ENCODE measurements at places on chromosomes 1 and 21.

GRCh38 chr1:2340086-2340917 is 51.1 kb downstream of the MORN1 start:
- no peak for DNase-seq

DNA sequence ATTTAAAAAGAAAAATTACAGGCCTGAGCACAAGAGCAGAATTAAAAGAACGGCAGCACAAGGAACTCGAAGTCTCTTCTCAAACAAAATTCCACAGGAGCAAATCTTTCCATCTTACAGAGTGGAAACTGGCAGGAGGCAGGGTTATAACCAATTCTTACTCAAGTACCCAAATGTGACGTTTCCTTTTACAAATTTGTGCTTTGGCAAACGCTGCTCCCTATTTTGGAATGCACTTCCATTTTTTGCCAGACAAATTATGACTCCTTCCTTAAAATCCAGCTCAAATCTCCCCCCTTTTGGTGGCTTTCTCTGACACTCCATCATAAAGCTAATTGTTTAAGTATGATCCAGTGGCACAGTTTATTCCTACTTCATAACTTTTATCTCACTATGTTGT is 7.8 kb downstream of the ERI3 start:
- DNase-seq, result no peak

- DNase-seq, result no peak
These were observed 18.2 kb downstream of the CENPF start for GRCh38 chr1:214621236-214621635.

- no peak for DNase-seq
These were observed 139.0 kb downstream of the GLIS1 start for GRCh38 chr1:53600001-53600400.

GRCh38 chr1:54109129-54110090 is 43.4 kb downstream of the CDCP2 start:
- no peak for DNase-seq

DNA sequence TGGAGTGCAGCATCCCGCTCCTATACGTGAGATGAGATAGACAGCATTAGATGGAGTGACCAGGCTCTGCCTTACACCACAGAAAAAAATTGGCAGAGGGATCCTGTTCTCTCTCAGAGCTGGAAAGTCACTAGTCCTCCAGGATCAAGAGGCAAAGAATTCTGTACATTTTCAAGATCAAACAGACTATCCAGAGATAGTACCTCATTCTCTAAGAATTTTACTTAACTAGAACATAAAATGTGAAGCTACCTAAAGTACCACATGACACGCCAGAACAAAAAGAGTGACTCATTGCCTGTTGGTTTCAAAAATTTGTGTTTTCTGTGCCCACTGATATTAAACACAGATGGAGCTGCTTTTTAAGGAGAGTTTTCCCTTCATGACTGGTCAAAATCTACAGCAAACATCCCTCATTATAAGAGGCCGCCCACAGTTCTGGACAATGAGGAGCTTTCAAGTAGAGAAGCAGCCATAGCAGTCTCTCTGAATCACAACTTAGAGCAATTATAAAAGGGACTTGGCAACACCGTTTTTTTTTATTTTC is 32.3 kb downstream of the CD160 start:
- no peak for DNase-seq

DNA sequence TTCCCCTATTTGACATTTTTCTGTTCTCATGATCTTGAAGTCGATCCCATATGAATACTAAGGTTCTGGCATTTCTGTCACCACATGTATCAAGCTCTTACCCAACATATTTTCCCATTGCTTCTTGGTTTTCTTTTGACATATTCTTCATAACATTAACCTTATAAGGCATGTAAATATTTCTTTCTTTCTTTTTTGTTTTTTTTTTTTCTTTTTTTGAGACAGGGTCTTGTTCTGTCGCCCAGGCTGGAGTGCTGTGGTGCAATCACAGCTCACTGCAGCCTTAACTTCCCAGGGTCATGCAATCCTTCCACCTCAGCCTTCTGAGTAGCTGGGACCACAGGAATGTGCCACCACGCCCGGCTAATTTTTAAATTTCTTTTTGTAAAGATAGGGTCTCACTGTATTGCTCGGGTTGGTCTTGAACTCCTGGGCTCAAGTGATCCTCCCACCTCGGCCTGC is 33.1 kb upstream of the ERRFI1 start:
- DNase-seq, result no peak

- DNase-seq, result no peak
These were observed 5.2 kb upstream of the ARID1A start for GRCh38 chr1:26690576-26691031.

DNA sequence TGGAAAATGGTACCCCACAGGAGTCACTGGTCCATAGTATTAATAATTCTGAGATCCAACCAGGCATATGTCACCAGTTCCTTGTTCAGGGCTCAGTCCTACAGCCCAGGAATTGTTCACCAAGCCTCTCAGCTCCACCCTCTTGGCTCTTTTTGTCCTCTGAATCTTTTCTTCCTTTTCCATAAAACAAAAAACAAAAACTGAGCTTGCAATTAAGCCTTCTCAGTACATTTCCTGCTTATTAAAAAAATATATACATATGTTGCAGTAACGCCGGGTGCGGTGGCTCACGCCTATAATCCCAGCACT is 23.4 kb upstream of the KIF1B start:
- no peak for DNase-seq

- DNase-seq, result no peak
These were observed 124.0 kb downstream of the SYT2 start for GRCh38 chr1:202586018-202586821.

GRCh38 chr21:27291006-27291405 is 324.1 kb upstream of the ADAMTS5 start:
- DNase-seq, result no peak

- no peak for DNase-seq
These were observed 276.6 kb downstream of the CHRM3 start for GRCh38 chr1:239662950-239663349.

- DNase-seq, result no peak
These were observed 13.5 kb downstream of the GORAB start for GRCh38 chr1:170545476-170545875.

DNA sequence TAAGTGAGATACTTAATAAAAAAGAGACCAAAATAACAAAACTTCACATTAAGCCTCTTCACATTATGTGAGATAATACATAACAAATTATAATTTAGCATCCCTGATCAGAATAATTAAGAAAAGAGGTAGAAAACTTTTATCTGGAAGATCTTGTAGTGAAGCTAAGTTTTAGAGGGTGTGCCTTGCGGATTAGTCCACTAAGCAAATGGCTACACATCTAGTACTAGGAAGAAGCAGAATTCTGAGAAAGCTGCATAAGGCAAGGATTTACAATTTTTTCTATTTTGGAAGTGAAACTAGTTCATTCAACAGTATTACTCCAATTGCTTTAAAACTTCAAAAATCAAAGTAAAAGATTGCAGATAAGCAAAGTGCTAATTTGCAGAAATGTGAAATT is 3.5 kb downstream of the YOD1 start:
- no peak for DNase-seq

- no peak for DNase-seq
These were observed 17.4 kb upstream of the GPR137B start for GRCh38 chr1:236124965-236125364.

GRCh38 chr21:35537604-35538003 is 488.5 kb upstream of the RUNX1 start:
- DNase-seq, result no peak

DNA sequence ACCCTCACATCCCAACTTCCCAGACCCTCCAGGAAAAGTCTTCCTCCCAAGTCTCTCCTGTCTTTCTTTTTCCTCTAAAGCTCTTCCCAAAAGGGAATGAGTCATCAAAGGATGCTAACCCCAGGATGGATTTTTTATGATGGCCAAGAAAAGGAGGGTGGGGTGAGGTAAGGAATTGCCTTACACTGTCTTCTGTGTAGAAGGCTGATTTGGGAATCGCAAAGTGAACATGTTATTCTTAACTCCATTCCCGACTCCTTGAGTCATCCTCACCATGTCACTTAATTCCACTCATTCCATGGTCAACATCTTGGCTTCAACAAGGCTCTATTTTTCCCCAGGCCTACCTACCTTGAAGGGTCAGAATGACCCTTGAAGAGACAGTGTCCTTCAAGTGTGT is 44.0 kb downstream of the TBX15 start:
- no peak for DNase-seq

DNA sequence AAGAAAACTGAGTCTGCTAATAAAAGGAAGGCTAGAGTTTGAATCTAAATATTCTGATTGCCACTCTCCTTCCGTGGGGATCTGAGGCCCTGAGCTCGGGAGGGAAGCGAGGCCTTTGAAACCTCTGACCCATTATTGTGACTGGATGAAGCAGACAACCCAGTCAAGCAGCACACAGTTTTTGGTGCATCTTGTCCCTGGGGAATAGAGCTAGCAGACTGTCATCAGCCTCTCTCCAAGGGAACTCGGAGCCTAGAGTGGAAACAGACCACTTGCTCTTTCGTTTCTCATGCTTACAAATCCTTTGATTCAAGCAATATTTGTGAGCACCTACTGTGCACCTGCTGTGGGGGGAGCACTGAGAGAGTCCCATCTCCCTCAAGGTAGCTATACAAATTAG is 133.2 kb upstream of the KLHDC7A start:
- no peak for DNase-seq

DNA sequence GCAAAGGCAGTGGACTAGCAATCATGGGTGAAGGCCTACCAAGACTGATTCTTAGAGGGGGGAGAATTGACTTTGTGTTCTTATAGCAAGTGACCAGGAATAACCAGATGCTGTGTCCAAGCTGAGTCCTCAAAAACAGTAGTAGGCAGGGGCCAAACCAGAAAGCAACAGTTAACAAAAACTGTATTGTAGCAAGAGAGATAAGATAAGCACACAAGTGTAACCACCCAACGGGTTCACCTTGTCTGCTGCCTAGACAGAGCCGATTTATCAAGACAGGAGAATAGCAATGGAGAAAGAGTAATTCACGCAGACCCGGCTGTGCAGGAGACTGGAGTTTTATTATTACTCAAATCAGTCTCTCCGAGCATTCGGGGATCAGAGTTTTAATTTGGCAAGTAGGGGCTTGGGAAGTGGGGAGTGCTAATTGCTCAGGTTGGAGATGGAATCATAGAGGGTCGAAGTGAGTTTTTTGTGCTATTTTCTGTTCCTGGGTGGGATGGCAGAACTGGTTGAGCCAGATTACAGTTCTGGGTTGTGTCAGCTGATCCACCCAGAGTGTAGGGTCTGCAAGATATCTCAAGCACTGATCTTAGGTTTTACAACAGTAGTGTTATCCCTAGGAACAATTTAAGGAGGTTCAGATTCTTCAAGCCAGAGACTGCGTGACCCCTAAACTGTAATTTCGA is 8.3 kb upstream of the CSRP1 start:
- DNase-seq, result no peak

- DNase-seq, result no peak
These were observed 30.4 kb upstream of the SLC44A5 start for GRCh38 chr1:75641325-75641724.

DNA sequence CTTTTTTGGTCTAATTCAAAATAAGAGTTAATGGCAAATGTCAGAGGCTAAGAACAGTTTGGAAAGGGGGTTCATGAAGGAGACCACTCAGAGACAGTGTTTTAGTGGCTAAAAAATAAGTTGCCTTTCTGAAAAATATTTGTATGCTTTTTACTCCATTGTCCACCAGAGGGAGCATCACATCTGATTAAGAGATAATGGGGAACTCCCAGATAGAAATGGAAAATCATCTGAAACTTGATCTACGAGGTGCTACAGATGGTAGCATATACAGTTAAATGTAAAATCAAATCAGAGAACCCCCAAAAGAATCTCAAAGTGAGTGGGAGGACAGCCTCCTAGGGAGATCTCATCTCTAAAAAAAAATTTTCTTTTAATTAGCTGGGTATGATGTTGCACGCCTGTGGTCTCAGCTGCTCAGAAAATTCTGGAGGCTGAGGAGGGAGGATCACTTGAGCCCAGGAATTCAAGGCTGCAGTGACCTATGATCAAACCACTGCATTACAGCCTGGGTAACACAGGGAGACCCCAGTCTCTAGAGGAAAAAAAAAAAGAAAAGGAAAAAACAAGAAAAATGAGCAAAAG is 9.7 kb downstream of the SMYD3 start:
- DNase-seq, result peak; percentile 77

DNA sequence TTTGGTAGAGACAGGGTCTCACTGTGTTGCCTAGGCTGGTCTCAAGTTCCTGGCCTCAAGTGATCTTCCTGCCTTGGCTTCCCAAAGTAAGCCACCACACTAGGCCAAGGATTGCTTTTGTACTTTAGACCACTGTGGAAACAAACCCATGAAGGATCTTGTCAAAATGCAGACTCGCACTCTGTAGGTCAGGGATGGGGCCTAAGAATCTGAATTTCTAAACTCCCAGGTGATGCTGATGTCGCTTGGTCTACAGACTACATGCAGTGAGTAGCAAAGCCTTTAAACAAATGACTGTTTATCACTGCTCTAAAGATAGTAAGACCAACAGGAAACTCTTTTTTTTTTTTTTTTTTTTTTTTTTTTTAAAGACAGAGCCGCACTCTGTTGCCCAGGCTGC is 54.1 kb upstream of the MUTYH start:
- no peak for DNase-seq

DNA sequence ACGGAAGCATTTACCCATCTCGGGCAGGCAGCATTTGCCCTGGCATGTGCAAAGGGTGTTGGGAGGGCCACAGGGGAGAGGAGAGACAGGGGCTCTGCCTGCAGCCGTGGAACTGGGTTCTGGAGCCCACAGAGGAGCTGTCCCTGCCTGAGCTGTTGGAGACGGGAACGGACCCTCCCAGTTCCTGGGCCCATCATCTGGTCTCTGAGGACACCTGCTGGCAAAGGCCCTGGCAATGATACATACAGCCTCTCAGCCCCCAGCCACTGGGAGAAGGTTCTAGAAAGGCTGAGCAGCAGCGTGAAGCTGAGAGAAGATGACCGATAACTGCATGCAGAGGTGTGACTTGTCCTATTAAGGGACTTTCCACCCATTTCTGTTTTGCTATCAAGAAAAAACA is 31.4 kb downstream of the FAAP20 start:
- DNase-seq, result no peak

GRCh38 chr1:72432645-72433267 is 150.4 kb upstream of the NEGR1 start:
- no peak for DNase-seq

DNA sequence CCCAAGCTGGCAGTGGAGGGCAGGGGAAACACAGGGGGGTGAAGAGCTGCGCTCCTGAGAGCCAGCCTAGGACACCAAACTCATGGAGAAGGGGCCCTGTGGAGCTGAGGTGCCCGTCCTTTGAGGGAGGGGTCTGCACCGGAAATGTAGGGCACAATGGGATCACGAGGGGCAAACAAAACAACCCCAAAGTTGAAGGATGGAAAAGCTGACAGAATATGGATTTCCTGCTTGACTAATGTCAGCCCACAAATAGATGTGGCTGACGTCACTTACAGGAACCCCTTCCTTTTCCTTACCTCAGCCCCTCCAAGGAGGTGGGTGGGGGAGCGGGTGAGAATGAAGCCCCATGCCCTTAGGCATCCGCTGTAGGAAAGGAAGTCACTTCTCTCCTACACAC is 110.9 kb downstream of the KCNN3 start:
- DNase-seq, result no peak

DNA sequence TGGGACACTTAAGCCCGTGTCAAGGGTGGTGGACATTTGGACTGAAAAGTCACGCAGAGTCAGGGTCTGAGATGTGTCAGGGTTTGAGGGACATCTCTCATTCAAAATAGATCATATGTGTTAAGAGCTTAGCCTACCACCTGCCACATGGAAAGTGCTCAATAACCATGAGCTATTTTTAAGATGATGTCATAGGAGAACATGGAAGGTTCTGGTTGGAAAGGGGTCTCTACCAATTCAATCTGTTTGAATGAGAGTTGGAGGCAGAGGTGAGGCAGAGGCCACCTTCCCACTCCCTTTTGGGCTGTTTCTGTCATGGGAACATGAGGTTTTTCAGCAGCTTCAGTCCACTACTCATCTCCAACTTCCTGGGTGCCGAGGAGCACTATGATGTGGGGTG is 239.9 kb downstream of the GRIK3 start:
- no peak for DNase-seq
